ENCODE measurements at places on chromosomes 16 and 17.

- DNase-seq, result no peak
Observed at GRCh38 chr16:6672507-6672906, 660.1 kb upstream of the RBFOX1 start.

DNA sequence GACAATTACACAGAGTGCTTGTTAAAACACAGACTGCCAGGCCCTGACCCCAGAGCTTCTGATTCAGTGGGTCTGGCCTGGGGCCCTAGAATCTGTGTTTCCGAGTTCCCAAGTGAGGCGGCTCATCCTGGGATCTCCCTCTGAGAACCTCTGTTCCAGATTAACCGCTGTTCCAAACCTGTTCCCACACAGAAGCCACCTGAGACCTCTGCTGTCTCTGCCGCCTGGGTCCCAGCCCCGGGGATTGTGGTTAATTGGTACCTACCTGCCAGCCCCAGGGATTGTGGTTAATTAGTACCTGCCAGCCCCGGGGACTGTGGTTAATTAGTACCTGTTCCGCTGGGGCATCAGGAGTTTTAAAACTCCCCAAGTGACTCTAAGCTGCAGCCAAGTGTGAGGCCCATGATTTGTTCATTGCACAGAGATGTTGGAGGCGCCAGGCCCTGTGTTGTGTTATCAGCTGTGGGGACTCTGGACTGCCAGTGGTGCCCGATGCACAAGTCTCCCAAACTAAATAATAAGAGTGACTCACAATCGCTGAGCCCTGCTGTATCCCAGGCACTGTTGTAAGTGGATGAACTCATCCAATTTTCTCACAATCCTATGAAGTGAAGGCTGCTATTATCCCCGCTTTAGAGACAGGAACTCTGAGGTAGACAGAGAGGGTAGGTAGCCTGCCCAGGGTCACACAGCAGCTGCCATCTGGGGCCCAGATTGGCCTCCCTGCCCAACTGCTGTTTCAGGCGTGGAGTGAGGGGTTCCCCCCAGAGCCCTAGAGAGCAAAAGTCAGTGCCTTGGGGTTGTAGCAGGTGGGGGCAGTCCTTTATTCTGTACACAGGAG is 219.7 kb downstream of the IRF8 start:
- no peak for DNase-seq

- no peak for DNase-seq
Observed at GRCh38 chr16:31179219-31179746, 656 bp upstream of the FUS start.

DNA sequence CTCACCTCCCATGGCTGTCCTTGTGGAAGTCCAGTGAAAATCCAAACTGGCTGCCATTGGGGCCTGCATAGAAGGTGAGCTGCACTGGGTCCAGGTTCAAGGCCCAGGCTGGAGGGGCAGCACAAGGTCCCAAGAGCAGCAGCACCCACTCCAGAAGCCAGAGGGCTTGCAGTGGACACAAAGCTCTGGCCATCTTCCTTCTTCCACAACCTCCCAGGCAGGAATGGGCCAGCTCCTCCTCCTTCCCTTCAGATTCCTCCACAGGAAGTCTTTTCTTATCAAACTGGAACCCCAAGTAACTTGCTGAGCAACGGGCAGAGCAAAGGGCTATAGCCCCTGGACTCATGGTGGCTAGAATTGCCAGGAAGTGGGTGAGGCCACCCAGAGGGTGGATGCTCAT is at the start of gene ITGA2B:
Gene ITGA2B (minus strand): TSS at position 369 of the 400 bp plus-strand sequence. CDS start 176 bp downstream, at position 193.
- no peak for DNase-seq

DNA sequence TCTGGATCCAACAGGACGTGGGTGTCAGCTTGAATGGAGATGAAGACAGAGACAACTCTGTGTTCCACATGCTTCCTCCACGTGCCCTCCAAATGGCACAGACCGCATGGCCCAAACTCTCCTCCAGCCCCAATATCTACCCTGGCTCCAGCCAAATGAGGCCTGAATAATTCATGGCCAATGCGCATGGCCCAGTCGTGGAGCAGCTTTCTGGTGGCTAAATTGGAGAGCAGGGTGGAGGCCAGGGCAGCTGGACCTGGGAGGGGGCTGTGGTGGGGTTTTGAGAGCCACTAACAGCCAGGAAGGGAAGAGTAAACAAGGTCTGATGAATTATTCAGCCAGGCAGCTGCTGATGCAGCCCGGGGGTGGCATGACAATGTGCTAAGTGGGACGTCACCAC is 96.7 kb upstream of the TMEM132E start:
- no peak for DNase-seq
